ENCODE measurements at places on chromosomes 12 and 14.

DNA sequence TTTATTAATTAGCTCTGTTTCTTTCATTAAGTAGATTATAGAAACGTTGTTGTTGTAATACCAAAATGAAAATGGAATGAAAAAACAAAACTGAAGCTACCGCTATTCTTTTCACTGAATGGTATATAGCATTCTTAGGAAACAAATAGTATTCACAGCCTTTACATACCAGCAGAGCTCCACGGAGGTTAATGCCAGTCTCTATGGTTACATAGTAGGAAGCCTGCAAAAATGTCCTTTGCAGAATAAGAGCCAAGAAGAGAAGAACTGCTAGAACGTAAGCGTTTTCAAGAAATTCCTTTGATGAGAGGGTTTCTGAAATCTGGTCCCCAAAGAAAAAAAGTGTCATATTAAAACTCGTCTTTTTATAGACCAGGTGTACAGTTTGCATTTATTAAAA, 30.6 kb downstream of the ABCC9 start:
- no peak for DNase-seq

DNA sequence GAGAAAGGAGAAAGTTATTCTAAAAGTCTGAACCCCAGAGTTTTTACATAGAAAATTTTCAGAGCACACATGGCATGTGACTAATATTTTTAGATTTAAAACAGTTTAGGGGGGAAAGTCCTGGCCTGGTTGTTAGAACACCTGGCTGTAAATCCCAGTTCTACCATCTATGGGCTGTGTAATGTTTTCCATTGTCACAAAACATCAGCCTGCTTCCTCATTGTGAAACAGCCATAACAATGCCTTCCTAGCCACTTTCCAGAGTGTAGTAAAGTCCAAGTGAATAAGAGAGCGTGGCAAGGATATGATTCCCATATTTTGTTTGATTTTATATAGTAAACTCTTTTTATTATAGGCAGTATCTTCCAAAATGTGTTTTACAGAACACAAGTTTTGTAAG, 310.0 kb upstream of the DCN start:
- no peak for DNase-seq

- DNase-seq, result no peak
Observed at GRCh38 chr14:101250336-101250947, 310.9 kb upstream of the DIO3 start.

GRCh38 chr12:62618930-62619329, 152.3 kb downstream of the MON2 start:
- no peak for DNase-seq

DNA sequence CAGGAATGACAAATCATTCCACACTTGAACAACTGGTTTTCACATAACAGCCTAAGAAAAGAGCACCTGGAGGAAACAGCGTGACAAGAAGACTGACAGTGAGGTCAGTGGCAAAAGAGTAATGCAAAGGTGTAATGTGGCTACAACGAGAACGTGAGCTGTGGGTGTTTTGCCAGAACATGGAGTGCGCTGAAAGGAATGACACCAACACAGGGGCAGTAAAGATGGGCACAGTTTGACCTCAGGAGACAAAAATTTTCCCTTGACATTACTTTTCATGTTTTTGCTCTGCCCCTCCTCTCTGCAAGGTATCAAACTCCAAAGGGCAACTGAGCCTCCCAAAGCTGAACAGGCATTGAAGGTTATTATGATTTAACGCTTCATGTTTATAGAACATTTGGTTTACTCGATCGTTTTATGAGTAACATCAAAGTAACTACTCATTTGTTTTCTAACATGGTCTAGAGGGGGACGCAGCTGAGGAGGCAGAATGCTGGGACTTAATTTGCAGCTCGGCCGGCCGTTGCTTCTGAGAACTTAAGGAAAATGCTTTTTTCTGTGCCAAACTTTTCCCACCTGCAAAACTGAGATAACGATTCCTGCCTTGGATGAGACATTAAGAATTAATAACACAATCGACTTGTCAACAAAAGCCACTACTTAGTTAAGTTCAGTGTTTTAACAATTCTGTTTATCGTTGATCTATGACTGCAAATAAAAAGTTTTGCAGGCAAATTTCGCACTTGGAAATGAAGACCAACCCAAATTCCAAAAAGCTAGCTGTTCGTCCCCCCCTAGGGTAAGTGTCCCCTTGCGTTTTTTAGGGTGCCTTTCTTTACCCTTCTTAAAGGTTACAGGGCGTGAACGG, 954 bp downstream of the HAUS4 start:
- no peak for DNase-seq

DNA sequence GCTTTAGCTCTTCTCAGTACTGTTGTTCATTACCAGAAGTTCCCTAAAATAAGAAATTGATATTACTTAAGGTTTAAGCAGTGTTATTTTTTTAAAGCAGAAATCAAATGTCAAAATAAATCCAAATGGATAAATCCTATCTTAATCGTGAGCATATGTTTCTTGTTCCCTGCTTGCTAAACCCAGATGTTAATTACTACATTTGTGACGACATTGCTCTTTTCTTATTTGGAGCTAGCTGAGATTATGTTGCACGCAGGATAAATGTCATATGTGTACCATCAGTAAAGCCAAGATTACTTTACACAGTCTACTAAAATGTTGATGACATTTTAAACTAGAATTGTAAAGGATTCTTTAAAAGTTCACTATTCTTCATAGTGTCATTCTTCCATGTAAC, 157.5 kb downstream of the PLCZ1 start:
- no peak for DNase-seq

- no peak for DNase-seq
Observed at GRCh38 chr12:124756166-124756565, 107.5 kb downstream of the SCARB1 start.

GRCh38 chr14:92463141-92463540, 50.4 kb upstream of the RIN3 start:
- no peak for DNase-seq

- no peak for DNase-seq
Observed at GRCh38 chr14:103141117-103141796, 18.0 kb downstream of the TNFAIP2 start.

GRCh38 chr12:100987552-100988521, 193.3 kb downstream of the ANO4 start:
- no peak for DNase-seq

DNA sequence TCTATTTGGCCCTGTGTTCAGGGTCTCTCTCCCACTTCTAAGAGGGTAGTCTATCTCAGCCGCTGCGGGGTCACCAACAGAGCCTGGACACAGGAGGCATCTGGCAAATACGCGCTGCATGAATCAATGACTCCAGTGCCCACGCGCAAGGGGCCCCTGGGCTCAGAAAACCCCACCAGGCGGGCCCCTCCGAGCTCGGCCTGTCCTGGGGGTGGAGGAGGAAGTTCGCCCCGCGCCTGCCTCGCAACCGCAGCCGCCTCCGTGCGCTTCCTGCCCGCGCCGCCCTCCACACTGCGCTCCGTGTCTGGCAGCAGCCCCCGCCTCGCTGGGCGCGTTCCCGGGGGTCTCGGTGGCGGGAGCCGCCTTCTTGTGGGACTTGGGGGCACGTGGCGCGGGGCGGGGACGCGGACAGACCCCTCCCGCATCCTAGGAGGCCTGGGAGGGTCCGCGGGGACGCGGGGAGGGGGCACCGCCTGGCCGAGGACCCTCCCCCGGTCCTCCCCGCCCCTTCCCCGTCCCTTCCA, 811 bp upstream of the FBRSL1 start:
- peak; percentile 39 for DNase-seq

DNA sequence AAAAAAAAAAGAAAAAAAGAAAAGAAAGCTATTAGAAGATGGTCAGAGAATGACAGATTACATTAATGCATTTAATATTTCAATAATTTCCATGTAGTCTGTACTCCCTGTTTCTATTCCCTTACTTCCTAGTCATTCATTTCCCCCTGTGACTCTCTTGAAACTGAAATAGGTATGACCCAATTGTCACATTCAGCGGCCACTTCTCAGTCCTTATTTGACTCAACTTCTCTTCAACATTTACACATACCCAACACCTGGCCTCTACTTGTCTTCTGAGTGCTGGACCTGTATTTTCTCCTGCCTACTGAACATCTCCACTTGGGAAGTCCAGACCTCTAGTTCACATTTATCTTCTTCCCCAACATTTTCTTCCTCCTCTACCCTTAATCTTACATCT, 7.2 kb downstream of the EEA1 start:
- DNase-seq, result no peak

DNA sequence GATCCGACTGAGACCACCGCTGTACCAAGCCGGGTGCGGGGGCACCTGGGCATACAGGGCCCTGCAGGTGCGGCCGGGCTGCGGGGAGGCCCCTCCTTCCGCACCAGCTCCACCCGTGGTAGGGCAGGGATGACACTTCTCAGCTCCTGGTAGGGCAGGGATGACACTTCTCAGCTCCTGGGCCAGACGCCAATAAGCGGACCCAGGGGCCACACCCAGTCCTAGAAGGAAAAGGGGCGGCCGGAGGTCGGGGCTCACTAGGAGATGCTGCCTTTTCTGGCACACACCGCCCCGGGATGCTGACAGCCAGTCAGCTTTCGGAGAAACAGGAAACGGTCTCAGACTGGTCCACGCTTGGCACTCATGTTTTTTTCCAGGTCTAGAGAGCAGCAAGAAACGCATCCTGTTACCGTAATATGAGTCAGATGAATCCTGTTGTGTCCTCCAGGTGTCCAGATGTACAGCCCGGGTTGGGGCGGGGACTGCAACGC, 34.8 kb downstream of the NFKBIA start:
- DNase-seq, result no peak

DNA sequence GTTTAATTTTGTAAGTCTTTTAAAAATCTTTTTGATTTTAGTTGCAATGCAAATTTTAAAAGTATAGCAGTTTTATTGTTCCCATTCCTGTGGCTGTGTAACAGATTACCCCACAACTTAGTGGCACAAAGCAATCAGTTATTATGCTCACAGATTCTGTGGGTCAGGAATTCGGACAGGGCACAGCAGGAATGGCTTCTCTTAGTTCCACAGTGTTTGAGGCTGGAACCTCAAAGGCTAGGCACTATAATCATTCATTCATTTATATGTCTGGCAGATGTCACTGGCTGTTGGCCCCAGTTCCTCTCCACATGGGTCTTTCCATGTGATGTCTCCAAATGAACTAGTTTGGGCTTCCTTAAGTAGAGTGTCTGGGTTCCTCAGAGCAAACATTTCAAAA, 193.3 kb downstream of the RAD51B start:
- DNase-seq, result no peak

DNA sequence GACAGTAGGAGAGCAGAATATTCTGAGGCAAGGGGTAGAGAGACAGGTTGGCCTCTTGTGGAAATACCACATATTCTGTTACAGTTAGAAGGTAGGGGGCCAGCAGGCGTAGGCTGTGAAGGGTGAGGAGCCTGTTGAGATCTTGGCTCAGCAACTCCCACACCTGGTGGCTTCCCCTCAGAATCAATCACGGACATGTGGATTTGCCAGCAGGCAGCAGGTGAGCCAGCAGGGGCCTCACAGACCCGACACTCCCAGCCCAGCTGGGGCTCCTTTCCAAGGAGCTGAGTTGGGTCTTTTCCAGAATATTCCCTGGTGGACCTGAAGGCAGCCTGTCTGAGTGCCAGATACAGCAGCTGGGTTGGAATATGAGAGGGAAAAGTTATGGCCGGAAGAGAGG, 150.0 kb upstream of the CRY1 start:
- DNase-seq, result no peak

GRCh38 chr14:75578786-75579337, 442 bp downstream of the FLVCR2 start:
- no peak for DNase-seq

DNA sequence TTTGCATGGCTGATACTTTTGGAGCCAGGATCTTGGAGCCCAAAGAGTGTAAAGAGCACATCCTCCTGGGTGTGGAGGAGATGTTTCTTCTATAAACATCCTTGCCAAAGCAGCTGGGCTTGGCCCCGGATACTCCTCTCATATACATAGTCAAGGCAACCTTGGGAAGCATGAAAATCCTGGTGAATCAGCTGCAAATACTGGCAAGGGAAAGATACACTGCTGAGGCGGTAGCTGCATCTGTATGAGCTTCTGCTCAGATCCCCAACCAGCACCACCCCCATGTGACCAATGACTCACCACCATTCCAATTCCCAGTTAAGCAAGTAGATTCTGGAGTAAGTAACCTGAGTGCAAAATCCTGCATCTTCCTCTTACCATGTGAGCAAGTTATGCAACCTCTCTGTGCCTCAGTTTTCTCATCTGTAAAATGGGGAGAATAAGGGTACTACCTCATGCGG, 567.4 kb downstream of the MED13L start:
- DNase-seq, result no peak

- DNase-seq, result no peak
Observed at GRCh38 chr14:80315681-80316080, 104.4 kb upstream of the DIO2 start.

DNA sequence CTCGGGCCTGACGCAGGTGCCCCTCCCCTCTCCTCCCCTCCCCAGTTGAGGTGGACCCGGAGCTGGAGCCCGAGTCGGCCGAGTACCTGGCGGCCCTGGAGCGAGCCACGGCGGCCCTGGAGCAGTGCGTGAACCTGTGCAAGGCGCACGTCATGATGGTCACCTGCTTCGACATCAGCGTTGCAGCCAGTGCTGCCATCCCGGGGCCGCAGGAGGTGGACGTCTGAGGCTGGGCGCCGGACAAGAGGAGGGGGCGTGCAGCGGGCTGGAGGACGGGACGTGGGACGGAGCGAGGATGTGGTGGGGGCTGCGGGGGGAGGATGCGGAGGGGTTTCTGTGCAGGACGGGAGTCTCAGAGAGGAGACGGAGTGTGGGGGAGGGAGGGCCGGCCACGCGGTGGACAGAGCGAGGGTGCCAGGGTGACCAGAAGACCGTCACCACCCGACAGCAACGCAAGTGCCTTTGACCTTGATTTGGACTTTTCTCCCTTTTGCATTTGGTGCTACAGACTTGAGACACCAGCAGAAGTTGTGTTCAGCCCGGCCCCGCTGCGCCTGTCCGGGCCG, 41.3 kb downstream of the KIF26A start:
- no peak for DNase-seq

GRCh38 chr12:3655328-3655900, 97.5 kb downstream of the CRACR2A start:
- DNase-seq, result no peak

DNA sequence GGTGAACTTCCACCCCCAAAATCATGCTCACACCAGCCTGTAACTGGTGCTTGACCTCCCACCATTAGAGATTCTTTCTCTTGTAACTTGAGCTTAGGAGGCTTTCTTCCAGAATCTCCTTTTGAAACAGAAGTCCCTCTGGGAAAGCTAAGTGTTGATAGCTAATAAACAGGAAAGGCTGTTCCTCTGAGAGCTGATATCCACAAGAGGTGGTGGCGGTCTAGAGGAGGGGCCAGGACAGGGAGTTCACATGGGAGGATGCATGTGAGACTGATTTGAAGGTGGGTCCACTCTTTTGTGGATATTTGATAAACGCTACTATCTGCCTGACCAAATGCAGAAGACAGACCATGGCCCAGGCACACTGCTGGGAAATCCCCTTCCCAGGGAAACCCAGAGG, 10.2 kb upstream of the PRMT8 start:
- DNase-seq, result no peak

- no peak for DNase-seq
Observed at GRCh38 chr14:66563731-66564130, 55.8 kb downstream of the GPHN start.

GRCh38 chr12:26135571-26135970, 10.7 kb upstream of the BHLHE41 start:
- no peak for DNase-seq

Data from stimulated activated CD8-positive, alpha-beta memory T cell treated with anti-CD3 and anti-CD28 coated beads, Interleukin-4, amount 100 ng/mL, for 1 hour (primary cell).